ENCODE measurements at places on chromosomes 7 and 10.

GRCh38 chr10:27745732-27746396, at the start of gene MKX:
Gene MKX (minus strand): TSS chr10:27745819. CDS start chr10:27743415, 2,404 bp downstream.
- no peak for DNase-seq

DNA sequence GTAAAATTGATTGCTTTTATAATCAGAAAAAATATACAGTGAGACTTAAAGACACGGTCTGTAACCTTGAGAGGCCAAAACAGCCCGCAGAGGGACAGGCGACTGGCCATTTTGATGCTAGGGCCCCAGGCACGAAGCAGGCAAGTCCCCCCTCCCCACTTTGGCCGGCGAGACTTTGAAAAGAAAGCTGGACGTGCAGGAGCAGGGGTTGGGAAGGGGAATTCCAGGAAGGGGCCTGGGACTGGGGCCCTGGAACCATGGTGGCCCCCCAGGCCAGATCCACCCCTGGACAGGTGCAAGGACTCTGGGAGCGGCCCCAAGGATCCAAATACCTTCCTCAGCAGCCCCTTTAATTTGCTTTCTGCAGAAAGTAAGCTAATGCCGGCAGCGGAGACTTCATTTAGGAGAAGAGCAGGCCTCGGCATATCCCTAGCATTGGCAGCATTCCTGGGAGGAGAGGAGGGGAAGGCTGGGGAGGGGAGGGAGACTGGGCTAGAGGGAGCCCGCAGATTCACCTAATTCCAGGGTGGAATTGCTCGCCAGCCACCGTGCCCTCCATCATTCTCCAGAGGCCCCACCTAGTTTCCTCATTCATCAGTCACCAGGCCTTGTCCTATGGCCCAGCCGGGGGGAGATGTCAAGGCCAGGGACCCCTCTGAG, 24.9 kb upstream of the TNRC18 start:
- DNase-seq: no peak

GRCh38 chr7:37081436-37081835, 357.1 kb upstream of the AOAH start:
- DNase-seq: no peak

DNA sequence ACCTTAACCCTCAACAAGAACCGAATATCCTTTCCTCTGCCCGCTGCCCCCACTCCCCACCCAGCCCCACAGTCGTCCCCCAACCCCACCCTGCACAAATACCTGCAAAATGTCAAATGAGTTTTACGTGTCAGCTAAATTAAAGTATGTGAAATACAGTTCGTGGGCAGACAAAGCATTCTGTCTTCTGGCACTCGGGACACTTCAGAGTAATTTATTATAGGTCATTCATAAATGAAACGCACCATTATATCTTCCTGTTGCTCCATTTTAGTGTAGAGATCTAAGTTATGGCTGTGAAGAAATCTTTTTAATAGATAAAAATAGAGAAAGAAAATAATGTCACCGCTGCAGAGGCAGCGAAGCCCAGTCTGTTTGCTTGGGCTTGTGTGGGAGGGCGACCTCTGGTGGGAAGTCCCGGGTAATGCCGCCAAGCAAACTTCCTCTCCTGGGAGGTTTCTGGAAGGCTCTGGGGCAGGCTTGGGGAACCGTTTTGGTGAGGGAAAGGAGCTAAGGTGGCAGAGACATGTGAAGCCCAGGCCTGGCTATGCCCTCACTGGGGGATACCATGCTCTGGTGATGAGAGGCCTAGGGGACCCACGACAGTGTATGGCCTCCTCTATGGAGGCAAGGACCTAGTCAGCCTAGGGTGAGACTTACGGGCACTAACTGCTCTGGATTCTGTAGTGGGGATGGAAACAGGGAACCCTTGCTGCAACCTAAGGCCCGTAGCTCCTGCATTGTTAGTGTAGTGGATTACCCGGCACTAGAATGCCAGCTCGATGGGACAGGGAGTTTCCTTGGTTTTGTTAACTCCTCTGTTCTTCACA, 604.9 kb downstream of the LRMDA start:
- DNase-seq: peak; percentile 73

GRCh38 chr10:6124666-6125065, 35.8 kb downstream of the RBM17 start:
- DNase-seq: no peak

Measured in renal cortex interstitium (tissue), 15 donors.